ENCODE measurements at places on chromosomes 2 and 18. TPM values are rescaled to one million over a fixed set of nuclear protein-coding genes. Genes with fewer than 3 reads are reported as not detected.

DNA sequence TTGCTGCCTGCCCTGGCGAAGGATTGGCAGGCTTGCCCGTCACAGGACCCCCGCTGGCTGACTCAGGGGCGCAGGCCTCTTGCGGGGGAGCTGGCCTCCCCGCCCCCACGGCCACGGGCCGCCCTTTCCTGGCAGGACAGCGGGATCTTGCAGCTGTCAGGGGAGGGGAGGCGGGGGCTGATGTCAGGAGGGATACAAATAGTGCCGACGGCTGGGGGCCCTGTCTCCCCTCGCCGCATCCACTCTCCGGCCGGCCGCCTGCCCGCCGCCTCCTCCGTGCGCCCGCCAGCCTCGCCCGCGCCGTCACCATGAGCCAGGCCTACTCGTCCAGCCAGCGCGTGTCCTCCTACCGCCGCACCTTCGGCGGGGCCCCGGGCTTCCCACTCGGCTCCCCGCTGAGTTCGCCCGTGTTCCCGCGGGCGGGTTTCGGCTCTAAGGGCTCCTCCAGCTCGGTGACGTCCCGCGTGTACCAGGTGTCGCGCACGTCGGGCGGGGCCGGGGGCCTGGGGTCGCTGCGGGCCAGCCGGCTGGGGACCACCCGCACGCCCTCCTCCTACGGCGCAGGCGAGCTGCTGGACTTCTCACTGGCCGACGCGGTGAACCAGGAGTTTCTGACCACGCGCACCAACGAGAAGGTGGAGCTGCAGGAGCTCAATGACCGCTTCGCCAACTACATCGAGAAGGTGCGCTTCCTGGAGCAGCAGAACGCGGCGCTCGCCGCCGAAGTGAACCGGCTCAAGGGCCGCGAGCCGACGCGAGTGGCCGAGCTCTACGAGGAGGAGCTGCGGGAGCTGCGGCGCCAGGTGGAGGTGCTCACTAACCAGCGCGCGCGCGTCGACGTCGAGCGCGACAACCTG lies at the start of gene DES:
Gene DES (plus strand): TSS at position 223 of the 857 bp plus-strand sequence. CDS start 86 bp downstream, at position 309.
- DNase-seq = no peak

GRCh38 chr18:56168049-56168781 lies 470.2 kb downstream of the TXNL1 start:
- DNase-seq = no peak

DNA sequence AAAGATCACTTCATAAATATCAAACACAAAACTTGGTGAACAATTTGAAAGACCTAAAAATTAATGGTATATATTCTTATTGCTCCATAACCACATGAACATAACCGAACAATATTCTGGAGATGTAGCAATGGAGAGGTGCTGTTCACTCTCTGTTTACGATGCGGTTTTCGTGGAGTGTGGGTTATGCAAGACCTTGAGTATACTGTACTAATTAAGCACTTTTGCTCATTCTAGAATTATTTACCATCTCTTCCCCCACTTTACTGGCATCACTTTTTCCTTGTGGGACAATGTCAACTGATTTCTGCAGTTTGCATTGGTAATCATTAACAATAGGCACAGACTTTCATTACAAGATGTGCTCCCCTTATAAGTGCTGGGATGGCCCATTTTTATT lies 97.6 kb downstream of the RAPH1 start:
- DNase-seq = no peak

DNA sequence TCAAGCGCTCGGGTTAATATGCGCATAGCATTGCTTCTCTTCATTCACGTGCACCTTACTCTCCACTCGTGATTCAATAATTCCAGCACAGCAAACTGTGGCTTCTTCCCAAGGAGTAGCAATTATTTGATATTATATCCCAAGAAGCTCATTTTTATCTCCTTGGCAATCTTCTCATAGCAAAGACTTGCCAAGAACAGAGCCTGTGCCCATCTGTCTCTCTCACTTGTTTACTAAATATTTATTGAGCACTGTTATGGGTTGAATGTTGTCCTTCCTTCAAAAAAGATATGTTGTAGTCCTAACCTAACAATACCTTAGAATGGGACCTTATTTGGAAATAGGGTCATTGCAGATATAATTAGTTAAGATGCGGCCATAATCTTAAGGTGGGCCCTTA lies 233.7 kb downstream of the TFCP2L1 start:
- no peak for DNase-seq

- DNase-seq = no peak
These were observed 34.2 kb upstream of the MLPH start for GRCh38 chr2:237452861-237453260.

DNA sequence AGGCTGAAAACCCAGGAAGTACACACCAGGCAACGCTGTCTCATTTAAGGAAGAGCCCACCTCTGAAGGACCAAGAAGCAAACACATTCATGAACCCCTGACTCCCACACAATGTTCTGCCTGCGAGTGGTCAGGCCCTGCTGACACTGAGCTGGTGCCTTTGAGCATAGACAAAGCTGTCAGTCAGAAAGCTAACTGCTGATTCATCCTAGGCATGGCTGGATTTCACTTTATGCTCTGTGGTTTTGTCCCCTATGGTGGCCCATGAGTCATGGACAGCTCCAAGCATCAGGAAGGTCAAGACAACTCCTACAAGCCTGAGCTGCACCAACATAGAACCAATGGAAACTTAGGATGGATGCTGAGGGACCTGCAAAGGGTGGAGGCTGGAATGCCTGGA lies 78.9 kb downstream of the UXS1 start:
- no peak for DNase-seq

DNA sequence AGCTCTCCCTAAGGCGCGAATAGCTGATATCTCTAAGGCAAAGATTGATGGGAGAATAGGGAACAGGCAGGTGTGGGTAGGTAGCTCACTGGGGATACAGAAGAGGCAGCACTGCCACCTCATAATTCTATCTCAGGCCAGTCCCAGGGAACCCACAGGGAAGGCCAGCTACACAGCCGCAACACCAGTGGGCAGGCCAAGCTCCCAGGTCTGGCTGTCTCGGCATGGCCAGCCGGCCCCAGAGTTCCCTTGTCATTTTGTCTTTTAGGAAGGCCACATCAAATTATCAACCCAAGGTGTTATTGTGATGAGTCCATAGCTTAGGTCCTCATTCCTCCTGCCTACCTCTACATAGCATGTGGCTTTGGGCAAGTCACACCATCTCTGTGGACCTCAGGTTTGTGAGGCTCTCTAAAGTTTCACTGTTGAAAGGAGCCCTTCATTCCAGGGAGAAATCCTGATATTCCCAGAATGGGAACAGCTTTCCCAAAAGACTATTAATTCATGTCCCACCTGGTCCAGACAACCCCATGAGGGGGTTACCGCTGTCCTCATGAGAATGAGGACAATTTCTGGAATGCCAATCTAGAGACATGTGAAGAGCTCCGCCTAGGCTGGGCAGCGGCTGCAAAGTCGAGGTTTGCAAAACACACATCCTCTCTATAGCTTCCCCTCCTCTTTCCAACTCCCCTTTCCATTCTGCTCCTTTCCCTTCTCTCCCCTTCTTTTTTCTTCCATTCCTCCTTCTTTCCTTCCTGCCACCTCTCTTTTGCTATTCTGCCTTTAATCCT lies 287.1 kb upstream of the ID2 start:
- DNase-seq = no peak

DNA sequence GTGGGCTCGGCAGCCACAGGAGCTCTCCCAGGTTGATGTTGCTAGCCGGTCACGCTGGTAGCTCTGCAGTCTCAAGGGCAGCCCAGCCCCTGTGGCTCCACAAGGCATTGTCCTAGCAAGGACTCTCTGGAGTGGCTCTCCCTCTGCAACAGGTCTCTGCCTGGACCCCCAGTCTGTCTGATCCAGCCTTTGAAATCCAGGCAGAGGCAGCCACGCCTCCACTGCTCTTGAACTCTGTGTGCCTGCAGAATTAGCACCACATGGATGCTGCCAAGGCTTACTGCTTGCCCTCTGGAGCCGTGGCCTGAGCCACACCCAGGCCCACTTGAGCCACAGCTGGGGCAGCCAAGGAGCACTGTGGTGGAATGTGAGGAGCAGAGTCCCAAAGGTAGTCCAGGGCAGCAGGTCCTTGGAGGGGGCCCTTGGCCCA lies 43.0 kb upstream of the FAHD2A start:
- DNase-seq = peak; percentile 12

DNA sequence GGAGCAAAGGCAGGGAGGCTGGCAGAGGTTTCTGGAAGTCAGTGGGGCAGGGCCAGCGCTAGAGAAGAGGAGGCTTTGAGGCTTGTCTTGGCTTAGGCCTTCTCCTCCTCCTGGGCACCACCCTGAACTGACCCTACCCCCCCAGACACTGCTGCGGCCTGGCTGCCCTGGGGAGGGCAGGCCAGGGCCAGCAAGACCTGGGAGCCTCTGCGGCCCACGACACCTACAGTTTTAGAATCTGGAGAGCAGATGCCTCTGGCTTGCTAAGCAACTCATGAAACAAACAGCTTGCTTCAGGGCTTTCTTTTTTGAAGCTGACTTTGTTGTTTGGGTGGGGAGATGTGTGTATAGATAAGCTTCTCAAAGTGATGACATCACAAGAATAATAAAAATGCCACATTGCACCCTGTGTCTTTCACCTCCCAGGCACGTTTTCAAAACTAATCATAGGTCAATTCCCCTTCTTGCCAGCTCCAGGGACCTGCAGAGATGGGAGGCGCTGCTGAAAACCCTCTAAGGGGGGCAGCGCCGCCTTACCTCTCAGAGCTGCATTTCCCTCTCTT lies 46.2 kb upstream of the SMAD7 start:
- no peak for DNase-seq

- DNase-seq = no peak
These were observed 139.5 kb downstream of the PTH2R start for GRCh38 chr2:208546107-208546506.

DNA sequence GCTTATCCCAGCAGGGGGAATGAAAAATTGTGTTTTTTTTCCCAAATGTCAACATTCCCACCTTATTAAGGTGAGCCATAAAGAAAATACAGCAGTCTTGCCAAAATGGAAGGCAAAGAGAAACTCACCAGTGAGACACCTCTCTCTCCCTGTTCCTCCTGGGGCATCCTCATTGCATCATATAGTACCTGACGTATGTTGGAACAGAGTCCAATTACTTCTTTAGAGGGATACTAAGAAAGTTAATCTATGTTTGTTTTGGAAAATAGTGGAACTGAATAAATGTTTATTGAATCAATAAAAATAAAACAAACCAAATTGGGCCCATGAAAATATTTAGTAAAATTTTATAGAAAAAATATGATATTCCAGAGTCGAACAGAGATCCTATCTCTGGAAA lies 700.4 kb downstream of the LRRTM4 start:
- no peak for DNase-seq

GRCh38 chr2:219459460-219460311 lies 25.0 kb downstream of the SPEG start:
- DNase-seq = peak; percentile 51

- DNase-seq = no peak
These were observed 113.6 kb upstream of the ARHGAP15 start for GRCh38 chr2:143015656-143016055.

- no peak for DNase-seq
These were observed 15.4 kb downstream of the CPLX4 start for GRCh38 chr18:59303006-59303405.

DNA sequence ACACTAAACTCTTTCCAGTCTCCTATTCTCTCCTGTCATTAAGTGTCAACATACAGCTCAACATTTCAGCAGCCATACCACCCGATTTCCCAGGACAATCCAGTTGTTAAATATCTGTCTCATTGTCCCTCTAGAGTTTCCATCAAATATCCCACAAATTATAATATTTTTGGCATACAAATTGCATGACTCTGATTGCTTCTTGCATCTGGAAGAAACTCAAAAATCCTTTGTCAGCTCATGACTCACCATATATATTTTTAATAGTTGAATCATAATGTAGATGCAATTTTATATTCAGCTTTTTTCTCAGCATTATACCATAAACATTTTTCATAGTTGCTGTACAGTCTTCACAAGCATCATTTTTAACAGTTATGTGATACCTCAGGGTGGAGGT lies 7.2 kb downstream of the SLC30A3 start:
- no peak for DNase-seq

GRCh38 chr18:2104620-2105462 lies 466.5 kb downstream of the METTL4 start:
- peak; percentile 50 for DNase-seq

- no peak for DNase-seq
These were observed 4.7 kb upstream of the SP3 start for GRCh38 chr2:173969886-173970285.

- DNase-seq = no peak
These were observed 117.3 kb upstream of the VWC2L start for GRCh38 chr2:214293593-214293992.

DNA sequence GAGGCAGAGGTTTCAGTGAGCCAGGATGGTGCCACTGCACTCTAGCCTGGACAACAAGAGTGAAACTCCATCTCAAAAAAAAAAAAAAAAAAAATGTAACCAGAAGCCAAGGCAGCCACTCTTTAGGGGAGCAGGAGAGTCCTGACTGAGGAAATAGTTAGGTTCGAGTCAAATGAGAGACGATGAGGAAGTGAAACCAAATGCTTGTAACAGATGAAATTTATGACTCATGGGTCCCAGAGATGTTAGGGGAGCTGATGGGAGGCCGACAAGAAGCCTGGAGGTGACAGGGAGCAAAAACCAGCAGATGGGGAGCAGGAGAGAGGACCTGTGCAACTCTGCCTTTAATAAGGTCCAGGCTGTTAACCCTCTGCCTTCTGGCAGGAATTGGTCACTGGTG lies 756.1 kb upstream of the DDX18 start:
- no peak for DNase-seq

- peak; percentile 4 for DNase-seq
These were observed 18.6 kb downstream of the COLEC11 start for GRCh38 chr2:3613524-3613905.

DNA sequence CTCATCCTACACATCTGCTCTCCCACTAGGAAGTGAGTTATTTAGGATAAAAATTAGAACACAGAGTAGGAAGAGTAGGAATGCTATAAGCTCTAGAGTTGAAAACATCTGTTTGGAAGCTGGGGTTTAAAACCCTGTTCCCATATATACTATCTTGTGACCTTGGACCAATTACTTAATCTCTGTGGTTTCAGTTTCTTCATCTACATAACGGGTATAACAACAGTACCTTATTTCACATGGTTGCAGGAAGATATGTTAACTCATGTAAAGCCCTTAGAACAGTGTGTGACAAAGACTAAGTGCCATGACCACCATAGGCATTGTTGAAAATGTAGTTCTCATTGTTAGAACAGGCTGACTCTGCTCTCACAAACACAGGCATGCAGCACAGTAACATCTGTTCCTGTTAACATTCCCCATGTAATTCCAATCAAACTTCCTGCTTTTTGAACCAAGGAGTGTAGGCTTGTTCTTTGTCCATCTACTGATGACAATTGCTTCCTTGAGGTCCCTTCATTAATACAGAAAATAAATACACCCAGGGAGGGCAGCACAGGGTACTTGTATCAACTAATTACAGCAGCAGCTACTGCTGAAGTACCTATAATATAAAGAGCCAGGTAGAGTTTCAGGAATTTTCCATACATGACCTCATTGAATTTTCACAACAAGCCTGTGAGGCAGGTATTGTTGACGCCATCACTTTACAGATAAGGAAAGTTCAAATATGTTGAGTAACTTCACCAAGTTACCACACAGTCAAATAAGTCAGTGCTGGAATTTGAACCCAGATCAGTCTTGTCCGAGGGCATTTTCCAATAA lies 204.2 kb downstream of the L3MBTL4 start:
- no peak for DNase-seq

- no peak for DNase-seq
These were observed 130.5 kb downstream of the BCL11A start for GRCh38 chr2:60422826-60423483.

The DUSP2 gene
- total RNA-seq = 5.1 TPM

The CYP27C1 gene
- total RNA-seq = 0.19 TPM

The B3GNT7 gene
- 258 TPM for total RNA-seq

The LCT gene
- total RNA-seq = 0.12 TPM

The TEX44 gene
- not detected for total RNA-seq

The CAD gene
- 49.1 TPM for total RNA-seq

The SLC9A2 gene
- total RNA-seq = 58.4 TPM

The HMSD gene
- total RNA-seq = 2.3 TPM

Measured in colonic mucosa (tissue), 4 donors.